ENCODE measurements at places on chromosomes 7 and 10.
A peak's percentile ranks its signal among the peaks of the same experiment; 100 is the strongest.

DNA sequence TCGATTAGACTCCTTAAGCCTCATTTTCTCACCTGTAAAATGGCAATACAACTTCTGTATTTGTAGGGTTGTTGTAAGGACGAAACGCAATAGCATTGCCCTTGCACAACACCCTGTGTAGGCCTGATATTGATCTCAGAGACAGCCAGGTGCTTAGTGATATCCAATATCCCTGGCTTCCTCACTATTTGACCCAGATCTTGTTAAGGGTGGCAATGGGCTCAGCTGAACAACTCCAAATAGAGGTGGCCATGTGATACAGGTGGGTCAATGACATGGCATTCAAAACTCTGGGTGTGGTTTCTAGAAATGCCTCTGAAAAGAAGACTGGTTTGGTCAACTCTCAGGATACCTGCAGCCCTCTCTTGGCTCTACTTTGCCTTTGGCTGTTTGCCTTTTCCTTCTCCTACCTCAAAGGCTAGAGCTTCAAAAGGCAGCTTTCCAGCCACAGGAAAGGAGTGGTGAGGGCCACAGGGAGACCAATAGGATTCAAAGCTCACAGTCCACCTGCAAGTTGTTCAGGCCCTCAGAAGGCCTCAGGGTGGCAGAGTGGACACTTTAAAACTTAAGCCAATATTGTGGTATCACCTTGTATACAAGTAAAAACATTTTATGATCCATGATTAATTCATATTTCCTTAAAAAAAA lies 14.9 kb upstream of the GATAD1 start:
- DNase-seq = no peak

- DNase-seq = no peak
Observed at GRCh38 chr7:4246536-4246935, 435.6 kb upstream of the FOXK1 start.

DNA sequence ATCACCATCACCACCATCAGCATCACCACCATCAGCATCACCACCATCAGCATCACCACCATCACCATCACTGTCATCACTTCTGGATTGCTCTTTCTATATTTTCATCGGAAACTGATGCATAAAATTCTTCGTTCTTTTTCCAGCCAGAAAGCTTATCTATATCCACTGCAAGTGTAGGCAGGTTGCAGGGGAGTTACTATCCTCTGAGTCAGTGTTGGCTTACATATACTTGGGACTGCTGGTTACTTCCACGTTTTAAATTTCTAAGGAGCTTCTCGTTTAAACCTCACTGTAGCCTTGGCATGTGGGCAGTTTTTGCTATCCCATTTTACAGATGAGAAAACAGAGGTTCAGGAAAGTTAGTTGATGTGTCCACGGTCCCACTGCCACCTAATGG lies 66.1 kb downstream of the FOXL3 start:
- DNase-seq = no peak

GRCh38 chr7:104758504-104758903 lies 255.5 kb upstream of the KMT2E start:
- no peak for DNase-seq

DNA sequence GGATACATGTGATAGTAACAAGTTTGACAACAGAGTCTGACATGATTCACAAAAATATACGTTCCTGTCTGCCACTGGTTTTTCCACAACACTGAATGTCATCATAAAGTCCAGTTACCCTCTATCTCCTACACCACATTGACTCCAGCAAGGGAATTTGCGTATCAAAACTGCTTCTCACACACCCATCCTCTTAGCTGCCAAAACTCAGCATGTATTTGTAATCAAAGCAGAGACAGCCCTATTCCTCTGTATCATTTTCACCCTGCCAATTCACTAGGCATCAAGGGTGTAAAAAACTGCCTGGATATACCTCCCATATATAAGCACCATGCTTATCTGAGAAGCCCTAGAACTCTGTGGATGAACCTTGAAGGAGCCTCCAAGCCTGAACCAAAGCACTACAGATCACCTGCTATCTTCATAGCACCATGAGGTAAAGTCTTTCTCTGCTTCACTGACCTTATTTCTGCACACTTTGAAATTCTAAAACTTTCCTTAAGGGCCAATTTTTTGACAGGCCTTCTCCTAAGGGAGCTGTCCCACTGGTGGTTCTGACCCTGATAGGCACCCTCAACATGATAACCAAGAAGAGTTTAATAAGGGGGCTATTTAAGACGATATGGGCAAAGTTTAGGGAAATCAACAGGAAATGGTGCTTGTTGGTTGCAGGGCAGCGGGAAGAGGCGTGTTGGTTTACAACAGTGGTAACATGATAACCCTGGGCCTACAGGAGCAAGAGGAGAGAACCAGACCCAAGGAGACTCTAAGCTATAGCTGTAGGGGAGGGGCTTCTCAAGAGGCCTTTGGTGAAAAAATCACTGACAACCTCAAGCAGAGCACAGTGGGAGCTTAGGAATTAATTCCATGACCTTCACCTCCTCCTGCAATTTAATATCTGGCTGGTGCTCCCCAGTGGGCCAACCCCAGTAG lies at the start of gene IFIT1B:
Gene IFIT1B (plus strand): TSS at position 352 of the 933 bp plus-strand sequence. CDS start 80 bp downstream, at position 432.
- no peak for DNase-seq

DNA sequence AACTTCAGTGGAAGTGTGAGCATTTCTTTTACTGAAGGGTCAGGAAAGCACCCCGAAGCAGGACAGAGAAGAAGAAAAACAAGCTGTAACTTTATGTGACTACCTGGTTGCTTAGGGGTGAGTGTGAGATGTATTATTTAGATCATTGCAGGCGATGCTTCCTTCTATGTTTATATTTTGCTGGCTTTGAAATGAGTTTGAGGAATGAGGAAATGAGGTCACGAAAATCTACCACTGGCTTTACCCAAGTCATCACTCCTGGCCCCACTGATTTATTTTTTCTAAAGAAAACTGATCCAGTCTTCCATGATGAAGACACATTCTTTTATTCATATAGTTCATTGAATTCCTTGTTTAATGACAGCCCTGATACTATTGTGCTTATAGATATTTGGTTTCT lies 716.6 kb upstream of the FZD8 start:
- DNase-seq = no peak

DNA sequence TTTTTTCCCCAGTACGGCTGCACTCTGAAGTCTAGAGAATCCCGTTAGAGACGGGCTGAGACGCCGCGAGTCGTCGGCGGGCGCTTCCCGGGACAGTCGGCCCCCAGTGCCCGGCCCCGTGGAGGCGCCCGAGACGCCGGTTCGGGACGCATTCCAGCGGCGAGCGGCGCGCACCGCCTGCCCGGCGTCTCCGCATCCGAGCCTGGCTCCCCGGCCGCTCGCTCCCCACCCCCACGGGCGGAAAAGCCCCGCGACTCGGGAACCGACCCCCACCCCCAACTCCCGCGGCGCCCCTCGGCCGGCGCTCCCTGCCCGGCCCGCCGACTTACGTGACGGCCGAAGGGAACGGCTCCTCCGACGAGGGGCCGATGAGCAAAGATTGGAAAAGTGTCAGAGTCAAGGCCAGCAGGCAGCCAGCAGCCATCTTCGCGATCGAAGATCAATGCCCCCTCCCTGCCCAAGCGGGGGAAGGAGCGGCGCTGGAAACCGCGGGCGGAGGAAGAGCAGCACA lies 486 bp downstream of the CACNA2D1 start:
- DNase-seq = no peak

DNA sequence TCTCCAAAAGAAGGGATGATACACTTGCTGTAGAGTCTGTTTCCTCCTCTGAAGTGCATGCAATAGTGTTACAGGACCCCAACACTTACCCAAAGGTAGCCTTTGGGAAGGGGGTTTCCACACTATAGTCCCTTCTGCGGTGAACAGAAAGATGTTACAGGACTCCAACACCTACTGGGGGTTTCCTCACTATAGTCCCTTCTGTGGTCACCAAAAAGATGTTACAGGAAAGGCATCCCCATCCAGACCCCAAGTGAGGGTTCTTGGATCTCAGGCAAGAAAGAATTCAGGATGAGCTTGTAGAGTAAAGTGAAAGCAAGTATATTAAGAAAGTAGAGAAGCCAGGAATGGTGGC lies 69.2 kb upstream of the PIK3CG start:
- no peak for DNase-seq

- DNase-seq = peak; percentile 30
Observed at GRCh38 chr7:33243319-33243881, 114.0 kb downstream of the BBS9 start.

- no peak for DNase-seq
Observed at GRCh38 chr7:130951976-130952876, 218.2 kb upstream of the KLF14 start.

DNA sequence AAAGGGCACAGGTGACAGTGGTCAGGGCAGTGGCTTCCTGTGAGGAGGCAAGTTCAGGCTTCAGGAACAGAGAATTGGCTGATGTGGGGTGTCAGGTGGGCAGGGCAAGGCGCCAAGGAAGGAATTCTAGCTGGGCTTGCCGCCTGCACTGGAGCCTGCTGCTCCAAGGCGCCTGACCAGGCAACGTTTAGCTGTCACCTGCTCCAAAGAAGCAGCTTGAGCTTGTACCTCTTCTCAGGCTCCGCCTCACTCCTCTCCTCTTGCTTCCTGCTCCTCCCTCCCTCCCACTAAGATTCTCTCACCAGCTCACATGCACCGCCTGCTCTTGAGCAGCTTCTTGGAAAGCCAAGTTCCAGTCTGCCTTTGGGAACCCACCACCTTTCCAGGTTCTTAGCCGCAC lies 187.4 kb upstream of the GRB10 start:
- no peak for DNase-seq

GRCh38 chr10:19828278-19829049 lies 12.2 kb downstream of the PLXDC2 start:
- DNase-seq = no peak

- DNase-seq = no peak
Observed at GRCh38 chr7:105132335-105132734, 118.3 kb downstream of the KMT2E start.

DNA sequence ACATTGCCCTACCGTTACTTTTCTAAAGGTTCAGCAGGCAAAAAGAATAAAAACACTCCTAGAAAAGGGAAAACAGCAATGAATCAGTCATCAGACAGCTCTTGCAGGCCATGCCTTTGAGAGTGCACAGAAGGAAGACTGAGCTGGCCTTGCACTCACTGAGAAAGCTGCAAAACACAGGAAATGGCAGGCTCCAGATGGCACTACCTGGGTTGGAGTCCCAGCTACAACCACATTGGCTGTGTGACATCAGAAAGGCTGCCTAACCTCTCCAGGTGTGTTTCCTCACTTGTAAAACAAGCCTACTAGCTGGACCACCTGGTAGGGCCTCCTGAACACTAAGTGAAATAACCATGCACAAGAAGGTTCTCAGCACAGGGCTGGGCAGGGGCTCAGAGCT lies 113.7 kb downstream of the SFMBT2 start:
- no peak for DNase-seq

GRCh38 chr10:77849039-77849664 lies 77.4 kb downstream of the DLG5 start:
- no peak for DNase-seq

GRCh38 chr10:49827297-49827696 lies 65.2 kb upstream of the OGDHL start:
- DNase-seq = no peak

- DNase-seq = no peak
Observed at GRCh38 chr7:156458011-156458410, 182.6 kb upstream of the RNF32 start.

DNA sequence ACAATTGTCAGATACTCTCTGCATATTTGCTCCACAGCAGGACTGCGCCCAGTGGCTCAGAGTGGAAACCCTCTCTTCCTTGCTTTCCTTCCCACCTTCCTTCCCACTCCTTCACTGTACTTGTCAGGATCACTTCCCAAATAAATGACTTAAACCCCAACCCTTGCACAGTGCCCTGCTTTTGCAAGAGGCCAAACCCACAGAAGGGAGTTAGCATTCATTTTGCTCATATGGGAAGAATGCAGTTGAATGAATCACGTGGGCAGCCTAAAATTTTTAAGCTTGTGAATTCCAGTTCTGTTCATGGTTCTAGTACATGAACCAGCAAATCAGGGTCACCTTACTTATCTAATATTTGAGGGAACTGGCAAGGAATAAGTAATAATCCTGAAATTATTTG lies 47.7 kb upstream of the SFMBT2 start:
- no peak for DNase-seq

GRCh38 chr10:13787015-13787421 lies 200.3 kb downstream of the PRPF18 start:
- DNase-seq = no peak

DNA sequence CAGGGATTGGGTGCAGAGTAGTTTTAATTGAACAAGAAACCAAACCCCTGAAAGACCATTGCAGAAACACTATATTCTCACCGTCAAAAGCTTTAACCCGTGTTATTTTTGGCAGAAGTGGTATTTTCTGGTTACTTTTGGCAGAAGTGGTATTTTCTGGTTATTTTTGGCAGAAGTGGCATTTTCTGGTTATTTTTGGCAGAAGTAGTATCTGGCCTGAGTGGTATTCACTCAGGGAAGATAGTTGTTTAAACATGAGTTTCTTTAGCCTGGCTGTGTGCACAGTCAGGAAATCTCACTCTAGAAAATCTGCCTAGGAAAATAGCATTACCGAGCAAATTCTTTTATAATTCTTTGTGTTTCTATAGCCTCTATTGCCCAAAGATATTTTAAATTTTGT lies 322.7 kb downstream of the GFRA1 start:
- DNase-seq = no peak

GRCh38 chr10:75531571-75532031 lies 100.2 kb downstream of the LRMDA start:
- no peak for DNase-seq

All from NCI-H1417 treated with DMSO at 0.1 percent for 48 hours (cell line).